Colonic mucosa (tissue), 4 donors: ENCODE measurements at places on chromosomes 4 and X. TPM values are rescaled to one million over a fixed set of nuclear protein-coding genes. Genes with fewer than 3 reads are reported as not detected.

GRCh38 chrX:148928811-148929210, 428.4 kb downstream of the AFF2 start:
- DNase-seq, result no peak

DNA sequence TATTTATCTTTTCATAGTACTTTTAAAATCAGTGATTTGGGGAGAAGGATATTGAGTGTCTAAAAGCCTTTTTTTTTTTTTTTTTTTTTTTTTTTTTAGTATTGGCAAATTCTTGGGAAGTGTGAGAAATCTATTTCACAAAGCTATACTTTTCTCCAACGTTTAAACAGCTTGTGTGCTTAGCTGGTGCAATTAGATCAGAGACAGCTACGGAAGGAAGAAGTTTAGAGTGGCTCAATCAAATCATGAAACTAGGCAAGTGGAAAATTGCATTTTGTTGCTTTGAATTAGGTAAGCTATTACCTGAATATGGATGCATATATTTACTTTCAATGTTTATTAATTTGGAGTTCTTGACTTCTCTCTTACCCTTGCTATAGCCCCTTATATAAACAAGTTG, 1001.9 kb downstream of the PDHA2 start:
- DNase-seq, result no peak

GRCh38 chr4:186485561-186486062, 69.8 kb downstream of the MTNR1A start:
- no peak for DNase-seq

The TMLHE gene
- 19.0 TPM for total RNA-seq

DNA sequence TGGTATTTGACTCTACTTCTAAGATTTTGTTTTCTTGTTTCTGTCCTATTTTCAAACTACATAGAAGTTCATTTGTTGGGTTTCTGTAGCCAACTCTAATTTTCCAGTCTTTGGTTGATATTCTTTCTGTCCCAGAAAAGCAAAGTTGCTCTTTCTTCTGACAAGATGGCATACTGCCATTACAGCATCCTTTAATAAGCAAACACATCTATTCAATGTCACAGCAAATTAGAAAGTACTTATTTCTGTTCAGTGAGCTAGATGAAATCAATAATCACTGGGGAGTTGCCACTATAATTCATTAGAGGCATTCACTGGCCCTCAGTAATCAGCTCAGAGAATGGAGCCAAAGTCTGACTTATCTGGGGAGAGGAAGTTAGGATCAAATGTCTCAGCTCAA, 1258.0 kb upstream of the IGFBP7 start:
- no peak for DNase-seq

The PPP2R2C gene
- total RNA-seq, result 0.05 TPM

The LRRC66 gene
- total RNA-seq, result 8.5 TPM

GRCh38 chr4:31261632-31262031, 541.5 kb downstream of the PCDH7 start:
- DNase-seq, result no peak

- DNase-seq, result no peak
These were observed 69.5 kb upstream of the ANK2 start for GRCh38 chr4:112979881-112980421.

- no peak for DNase-seq
These were observed 85.1 kb downstream of the MFAP3L start for GRCh38 chr4:169941141-169941540.

DNA sequence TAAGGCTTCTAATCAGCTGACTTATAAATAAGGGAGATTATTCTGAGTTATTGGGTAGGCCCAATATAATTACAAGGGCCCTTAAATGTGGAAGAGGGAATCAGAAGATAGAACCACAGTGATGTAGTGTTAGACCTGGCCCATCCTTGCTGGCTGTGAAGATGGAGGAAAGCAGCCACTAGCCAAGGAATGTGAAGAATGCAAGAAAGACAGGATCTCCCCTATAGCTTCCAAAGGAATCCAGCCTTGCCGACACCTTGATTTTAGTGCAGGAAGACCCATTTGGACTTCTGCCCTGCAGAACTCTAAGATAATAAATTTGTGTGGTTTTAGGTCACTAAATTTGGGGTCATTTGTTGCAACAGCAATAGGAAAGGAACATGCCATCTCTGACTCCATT, 150.6 kb downstream of the SPATA18 start:
- DNase-seq, result no peak

The APLN gene
- total RNA-seq, result 2.7 TPM
